Glomerular endothelial cell (primary cell): ENCODE measurements at places on chromosomes 5 and 9. TPM values are rescaled to one million over a fixed set of nuclear protein-coding genes. Genes with fewer than 3 reads are reported as not detected.

The SPATA31A3 gene
- total RNA-seq, result not detected in 2 replicates

The PCSK1 gene
- total RNA-seq, result 2.5 and 6.2 TPM in 2 replicates

The BAAT gene
- total RNA-seq, result not detected in 2 replicates

The RNF208 gene
- total RNA-seq, result 0.76 and 2.9 TPM in 2 replicates

The CYLC2 gene
- total RNA-seq, result not detected in 2 replicates

The FOXE1 gene
- 0.06 and 0.97 TPM in 2 replicates for total RNA-seq

The CLINT1 gene
- total RNA-seq, result 59.8 and 83.0 TPM in 2 replicates

The DOK3 gene
- total RNA-seq, result 11.2 and 15.6 TPM in 2 replicates

The UIMC1 gene
- total RNA-seq, result 23.0 and 30.8 TPM in 2 replicates

The TBC1D2 gene
- total RNA-seq, result 7.2 and 8.6 TPM in 2 replicates

The HSD17B3 gene
- not detected in 2 replicates for total RNA-seq

The DBH gene
- total RNA-seq, result not detected in 2 replicates

The C9orf50 gene
- not detected in 2 replicates for total RNA-seq

The DAB2IP gene
- total RNA-seq, result 31.7 and 65.8 TPM in 2 replicates

The SPARC gene
- 2,016 and 3,575 TPM in 2 replicates for total RNA-seq

The GGTA1 gene
- 4.5 and 7.4 TPM in 2 replicates for total RNA-seq

GRCh38 chr9:78383130-78383529, 86.2 kb downstream of the PSAT1 start:
- no peak for DNase-seq

- no peak for DNase-seq
These were observed 5.5 kb upstream of the SMIM32 start for GRCh38 chr5:136198453-136198852.

GRCh38 chr5:133924221-133924920, 44.1 kb downstream of the C5orf15 start:
- no peak for DNase-seq

- DNase-seq, result no peak
These were observed 80.0 kb upstream of the TNC start for GRCh38 chr9:115198001-115198400.

- no peak for DNase-seq
These were observed 13.9 kb downstream of the GTF3C5 start for GRCh38 chr9:133044661-133045060.

DNA sequence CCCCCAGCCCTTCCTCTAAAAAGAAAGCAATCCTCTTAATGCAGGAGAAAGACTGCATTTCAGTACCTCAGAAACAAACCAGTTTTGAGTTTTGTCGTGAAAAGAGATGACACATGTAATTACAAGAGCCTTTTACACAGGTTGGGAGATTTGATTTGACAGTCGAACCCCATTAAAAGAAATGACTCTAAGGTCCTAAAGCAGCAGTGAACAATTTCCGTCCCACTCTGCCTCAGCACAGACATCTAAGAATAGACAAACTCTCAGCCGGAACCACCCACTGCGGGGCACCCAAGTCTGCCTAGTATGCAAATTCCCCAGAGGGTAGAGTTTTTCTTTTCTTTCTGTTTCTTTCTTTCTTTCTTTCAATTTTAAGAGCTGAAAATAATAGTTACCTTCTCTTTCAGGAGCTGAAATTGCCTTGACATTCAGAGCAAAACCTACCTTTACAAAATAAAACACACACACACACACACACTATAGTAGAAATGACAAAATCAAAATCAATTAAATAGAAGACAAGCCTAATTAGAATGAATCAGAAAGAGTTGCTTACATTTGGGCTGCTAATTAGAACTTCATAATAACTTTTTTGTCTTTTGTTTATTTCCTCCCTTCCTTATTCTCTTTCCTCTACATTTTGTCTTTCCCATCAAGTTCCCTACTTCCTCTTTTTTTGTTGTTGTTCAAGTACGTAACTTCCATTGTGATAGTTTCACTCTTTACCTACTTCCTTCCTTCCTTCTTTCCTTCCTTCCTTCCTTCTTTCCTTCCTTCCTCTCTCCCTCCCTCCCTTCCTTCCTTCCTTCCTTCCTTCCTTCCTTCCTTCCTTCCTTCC, 65.1 kb downstream of the BASP1 start:
- no peak for DNase-seq

DNA sequence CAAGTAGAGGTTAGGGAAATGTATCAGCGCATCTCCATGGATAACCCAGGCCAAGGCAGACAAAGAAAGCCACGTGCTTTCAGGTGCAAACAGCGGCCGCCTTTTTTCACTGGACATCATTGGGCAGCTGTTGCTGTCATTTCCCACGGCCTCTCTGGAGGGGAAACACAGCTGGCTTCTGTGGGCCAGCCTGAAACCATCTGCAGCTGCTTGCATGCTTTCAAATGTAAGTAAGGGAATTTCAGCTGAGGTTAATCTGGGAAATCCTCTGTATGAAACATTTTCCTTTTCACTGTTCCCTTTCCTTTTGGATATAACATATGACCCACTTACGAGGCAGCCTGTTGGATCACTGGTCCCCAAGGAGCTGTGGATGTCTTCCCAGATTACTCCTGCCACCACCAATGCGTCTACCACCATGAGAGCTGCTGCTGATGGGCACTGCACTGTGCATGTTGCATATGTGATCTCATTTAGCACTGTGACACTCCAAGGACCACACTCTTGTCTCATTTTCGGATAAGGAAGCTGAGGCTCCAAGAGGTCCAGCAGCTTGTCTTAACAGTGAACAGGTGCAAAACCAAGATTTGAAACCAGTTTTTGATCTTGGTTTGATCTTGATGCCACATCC, 106.3 kb downstream of the C9orf152 start:
- DNase-seq, result no peak

GRCh38 chr5:179588166-179588565, 35.3 kb downstream of the HNRNPH1 start:
- no peak for DNase-seq

DNA sequence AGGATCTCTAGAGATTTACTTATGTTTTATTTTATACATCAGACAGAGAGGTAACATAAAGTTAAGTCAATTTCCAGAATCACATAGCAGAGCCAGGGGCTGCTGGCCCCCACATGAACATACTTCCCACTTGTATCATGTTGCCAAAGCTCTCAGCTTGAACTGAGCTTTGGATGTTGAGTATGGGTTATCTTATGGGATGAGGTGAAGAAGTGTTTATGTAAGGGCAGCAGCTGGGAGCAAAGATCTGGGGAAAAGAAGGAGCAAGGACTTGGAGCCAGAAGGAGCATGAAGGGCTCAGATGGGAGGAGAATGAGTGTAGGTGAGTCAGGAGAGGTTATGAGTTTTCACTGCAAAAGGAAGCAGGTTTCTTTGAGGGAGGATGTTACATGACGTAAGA, 72.0 kb downstream of the MROH2B start:
- no peak for DNase-seq

DNA sequence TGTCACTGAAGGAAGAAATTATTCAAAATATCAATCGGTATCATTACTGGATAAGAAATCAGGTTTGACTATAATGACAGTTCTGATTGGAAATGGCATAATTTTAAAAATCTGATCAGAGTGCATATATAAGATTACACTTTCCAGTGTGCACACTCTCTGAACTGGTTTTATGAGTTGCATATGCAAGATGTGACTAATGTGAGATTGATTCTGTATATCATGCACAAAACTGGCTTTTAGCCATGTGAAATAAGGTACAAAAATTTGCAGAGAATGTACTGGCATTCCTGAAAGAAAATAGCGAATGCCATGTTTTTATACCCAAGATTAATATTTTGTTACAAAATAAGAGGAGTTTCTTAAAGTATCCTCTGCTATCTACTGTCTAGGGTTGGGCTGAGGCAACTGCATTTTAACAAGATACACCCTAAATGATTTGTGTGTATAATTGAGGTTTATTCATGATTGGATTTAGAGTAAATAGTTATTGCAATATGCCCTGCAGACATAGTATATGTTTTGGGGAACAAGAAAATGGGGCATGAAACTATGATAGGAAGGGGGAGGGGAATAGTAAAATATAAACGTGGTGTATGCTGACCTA, 70.7 kb downstream of the LNPEP start:
- no peak for DNase-seq

- no peak for DNase-seq
These were observed 24.8 kb downstream of the ADCY2 start for GRCh38 chr5:7420510-7421280.

- DNase-seq, result no peak
These were observed 135.4 kb upstream of the CKMT2 start for GRCh38 chr5:81097713-81098112.

DNA sequence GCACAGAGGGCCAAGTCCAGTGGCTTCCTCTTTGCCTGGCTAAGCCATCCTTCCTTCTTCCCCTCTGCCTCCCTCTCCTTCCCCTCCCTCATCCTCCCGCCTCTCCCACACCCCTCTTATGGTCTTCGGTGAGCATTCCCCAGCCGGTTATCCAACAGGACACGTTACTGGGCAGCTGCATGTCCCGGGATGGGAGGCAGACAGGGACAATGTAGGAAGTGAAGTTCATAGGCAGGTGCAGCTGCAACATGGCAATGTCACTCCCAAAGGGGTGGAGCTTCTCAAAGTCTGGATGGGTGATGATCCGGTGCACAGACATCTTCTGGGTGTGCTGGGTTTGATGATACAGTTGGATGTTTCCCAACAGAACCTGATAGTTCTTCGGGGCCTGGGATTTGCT, 71.4 kb upstream of the SPTLC1 start:
- DNase-seq, result no peak

DNA sequence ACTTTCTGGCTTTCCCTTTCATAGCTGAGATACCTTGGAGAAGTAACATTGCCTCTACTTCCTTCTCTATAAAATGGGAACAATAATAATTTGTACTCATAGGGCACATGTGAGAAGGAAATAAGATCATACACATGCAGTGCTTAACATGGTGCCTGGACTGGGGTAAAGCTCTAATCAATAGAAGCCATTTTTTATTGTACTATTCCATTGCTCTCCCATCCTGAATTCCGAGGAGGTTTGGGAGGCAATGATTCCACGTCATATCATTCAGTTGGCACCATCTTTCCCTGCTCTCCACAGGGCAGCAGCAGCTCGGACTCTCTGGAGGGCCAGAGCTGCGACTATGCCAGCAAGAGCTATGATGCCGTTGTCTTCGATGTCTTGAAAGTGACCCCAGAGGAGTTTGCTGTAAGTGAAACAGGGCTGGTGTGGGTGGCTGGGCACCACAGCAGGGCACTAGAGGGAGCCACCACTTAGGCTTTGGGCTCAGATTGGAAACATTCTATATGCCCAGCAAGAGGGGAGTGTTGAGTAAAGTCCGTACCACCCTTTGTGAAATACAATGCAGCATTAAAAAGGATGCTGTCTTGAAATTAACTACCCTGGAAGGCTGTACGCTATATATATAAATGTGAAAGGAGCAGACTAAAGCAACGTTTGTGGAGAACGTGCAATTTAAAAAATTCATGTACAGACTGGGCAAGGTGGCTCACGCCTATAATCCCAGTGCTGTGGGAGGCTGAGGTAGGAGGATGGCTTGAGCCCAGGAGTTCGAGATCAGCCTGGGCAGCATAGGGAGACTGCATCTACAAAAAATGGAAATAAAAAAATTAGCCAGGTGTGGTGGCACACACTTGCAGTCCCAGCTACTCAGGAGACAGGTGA, 51.2 kb downstream of the RALGPS1 start:
- DNase-seq, result peak; percentile 29

- no peak for DNase-seq
These were observed 22.4 kb downstream of the UTP15 start for GRCh38 chr5:73587923-73588322.

GRCh38 chr9:77916410-77916819, 115.2 kb downstream of the GNAQ start:
- DNase-seq, result no peak

DNA sequence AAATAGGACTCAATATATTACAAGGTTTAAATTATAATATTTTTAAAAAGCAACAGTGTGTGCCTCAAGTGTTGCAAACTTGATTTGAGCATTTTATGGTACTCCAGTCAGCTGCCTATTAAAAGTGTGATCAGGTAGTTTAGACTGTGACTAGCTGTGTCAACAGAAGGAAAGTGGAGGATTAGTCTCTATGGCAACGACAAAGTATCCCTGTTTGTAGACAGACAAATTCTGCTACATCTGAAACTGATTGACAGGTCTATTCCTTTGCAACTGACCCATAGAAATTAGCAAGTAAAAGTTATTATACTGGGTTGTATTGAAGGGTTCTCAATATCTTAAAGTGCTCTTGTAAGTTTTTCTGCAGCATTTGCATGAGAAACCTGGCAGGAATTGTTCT, 249.8 kb upstream of the ARRDC3 start:
- DNase-seq, result no peak

DNA sequence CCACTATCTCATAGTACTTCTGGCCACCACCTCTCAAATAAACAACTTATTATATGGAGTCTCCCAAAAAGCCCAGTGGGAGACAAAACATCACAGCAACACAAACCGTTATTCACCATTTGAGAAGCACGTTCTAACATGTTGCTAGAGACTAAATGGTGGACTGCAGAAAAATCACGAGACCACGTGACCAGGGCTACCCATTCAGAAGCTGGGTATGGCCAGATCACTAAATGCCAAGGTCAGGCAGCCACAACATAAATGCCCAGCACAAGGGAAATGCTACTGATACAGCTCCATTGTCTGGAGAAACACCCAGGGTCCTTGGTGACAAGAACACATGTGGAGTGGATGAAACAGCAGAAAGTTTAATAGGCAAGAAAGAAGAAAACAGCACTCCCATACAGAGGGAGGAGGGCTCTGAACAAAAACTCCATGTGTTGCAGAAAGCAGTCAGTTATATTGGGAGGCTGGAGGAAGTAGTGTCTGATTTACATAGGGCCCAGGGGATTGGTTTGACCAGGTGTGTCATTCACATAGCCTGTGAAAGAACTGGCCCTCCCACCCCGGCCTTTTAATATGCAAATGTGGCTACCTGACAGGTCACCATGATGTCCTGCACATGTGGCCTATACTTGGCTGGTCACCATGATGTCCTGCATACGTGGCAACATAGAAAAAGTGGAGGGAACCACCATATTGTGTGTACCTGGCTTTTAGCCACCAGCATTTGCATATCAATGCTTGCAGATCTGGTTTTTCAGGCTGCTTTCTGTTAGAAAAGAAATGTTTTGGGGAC, 97.2 kb downstream of the TRIM36 start:
- DNase-seq, result no peak

DNA sequence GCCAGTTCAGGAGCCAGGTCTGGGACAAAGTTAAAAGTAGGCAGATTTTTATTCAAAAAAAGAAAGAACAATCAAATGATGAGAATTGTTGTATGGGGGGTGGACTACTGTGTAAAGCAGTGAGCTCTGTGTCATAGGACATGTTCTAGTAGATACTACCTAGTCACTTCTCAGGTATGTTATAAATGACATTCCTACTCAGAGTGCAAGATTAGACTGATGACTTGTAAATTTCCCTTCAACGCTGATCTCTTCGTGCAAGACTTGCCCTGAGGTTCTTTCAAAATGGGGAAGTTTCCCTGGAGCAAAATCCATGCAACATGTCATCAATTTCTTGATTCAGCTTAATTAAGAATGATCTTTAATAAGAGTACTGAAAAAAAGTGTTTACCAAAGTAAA, 175.1 kb downstream of the RORB start:
- no peak for DNase-seq

- no peak for DNase-seq
These were observed 60.6 kb upstream of the PTPN3 start for GRCh38 chr9:109558718-109559151.

- DNase-seq, result no peak
These were observed 19.9 kb downstream of the SEMA6A start for GRCh38 chr5:116554764-116555163.

- DNase-seq, result no peak
These were observed 124.3 kb upstream of the SLC24A2 start for GRCh38 chr9:19913151-19913550.
